Activated CD8-positive, alpha-beta memory T cell treated with anti-CD3 and anti-CD28 coated beads for 1 hour (primary cell): ENCODE measurements at places on chromosomes 4 and X.

- DNase-seq: no peak
These were observed 35.3 kb downstream of the RBPJ start for GRCh38 chr4:26356081-26356501.

- DNase-seq: no peak
These were observed 145.7 kb downstream of the AMMECR1 start for GRCh38 chrX:110172215-110172614.

DNA sequence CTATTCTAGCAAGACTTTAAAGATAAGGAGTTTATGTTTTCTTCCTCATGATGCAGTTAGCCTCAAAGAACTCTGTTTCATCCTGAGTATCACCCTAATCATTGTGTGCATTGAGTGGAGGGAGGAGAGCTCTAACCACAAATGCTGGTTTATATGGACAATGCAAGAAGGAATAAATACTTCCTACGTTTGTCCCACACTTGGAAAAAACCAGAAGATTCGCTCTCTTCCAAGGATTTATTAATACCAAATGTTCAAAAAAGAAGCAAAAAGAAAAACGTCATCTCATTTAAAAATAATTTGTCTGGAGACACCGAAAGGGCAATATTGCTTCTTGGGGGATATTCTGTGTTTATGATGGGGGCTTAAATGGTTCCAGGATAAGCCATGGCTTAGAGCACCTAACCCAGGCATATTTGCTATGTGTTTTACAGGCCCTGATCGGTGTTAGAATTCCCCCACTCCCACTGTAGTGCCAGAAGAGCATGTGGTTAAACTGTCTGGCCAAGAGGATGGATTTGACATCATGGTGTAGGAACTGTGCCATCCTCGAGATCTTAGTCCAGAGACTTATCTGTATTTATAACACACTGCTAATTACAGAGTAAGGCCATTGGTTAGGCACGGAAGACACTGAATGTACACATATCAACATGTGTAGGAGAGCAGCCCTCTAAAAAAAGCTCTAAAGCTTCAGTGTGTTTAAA, 227.2 kb downstream of the ANK2 start:
- DNase-seq: no peak

- no peak for DNase-seq
These were observed 333.5 kb downstream of the FAM47B start for GRCh38 chrX:35276115-35276514.

GRCh38 chrX:149298111-149298510, 207.0 kb downstream of the IDS start:
- DNase-seq: no peak

- DNase-seq: no peak
These were observed 37.2 kb downstream of the RTL9 start for GRCh38 chrX:110395877-110396276.

DNA sequence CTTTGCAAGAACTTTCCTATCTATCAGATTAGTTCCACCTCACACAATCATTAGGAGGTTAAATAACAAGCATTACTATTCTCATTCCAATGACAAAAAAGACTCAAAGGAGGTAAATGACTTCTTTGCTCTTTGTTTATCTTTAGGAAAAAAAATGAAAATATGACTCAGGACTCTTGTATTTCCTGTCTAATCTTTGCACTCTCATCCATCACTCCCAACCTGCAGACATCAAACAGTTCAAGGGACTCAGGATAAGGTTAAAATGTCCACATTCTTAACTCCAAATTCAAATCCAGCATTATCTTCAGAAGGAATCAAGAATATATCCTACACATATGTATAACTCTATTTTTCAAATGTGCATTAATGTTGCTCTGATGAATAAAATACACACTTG, 139.6 kb downstream of the UNC5C start:
- DNase-seq: no peak

- DNase-seq: no peak
These were observed 15.5 kb upstream of the HPGDS start for GRCh38 chr4:94358101-94358500.

GRCh38 chrX:11954176-11954575, 184.1 kb upstream of the FRMPD4 start:
- no peak for DNase-seq

DNA sequence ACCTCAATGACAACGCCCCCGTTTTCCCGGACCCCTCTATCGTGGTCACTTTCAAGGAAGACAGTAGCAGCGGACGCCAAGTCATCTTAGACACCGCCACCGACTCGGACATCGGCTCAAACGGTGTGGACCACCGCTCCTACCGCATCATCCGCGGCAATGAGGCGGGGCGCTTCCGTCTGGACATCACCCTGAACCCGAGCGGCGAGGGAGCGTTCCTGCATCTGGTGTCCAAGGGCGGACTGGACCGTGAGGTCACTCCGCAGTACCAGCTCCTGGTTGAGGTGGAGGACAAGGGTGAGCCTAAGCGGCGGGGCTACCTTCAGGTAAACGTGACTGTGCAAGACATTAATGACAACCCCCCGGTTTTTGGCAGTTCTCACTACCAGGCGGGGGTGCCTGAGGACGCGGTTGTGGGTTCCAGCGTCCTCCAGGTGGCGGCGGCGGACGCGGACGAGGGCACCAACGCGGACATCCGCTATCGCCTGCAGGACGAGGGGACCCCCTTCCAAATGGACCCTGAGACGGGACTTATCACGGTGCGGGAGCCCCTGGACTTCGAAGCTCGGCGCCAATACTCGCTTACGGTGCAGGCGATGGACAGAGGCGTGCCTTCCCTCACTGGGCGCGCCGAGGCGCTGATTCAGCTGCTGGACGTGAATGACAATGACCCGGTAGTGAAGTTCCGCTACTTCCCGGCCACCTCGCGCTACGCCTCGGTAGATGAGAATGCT, 2.2 kb downstream of the FAT4 start:
- no peak for DNase-seq

DNA sequence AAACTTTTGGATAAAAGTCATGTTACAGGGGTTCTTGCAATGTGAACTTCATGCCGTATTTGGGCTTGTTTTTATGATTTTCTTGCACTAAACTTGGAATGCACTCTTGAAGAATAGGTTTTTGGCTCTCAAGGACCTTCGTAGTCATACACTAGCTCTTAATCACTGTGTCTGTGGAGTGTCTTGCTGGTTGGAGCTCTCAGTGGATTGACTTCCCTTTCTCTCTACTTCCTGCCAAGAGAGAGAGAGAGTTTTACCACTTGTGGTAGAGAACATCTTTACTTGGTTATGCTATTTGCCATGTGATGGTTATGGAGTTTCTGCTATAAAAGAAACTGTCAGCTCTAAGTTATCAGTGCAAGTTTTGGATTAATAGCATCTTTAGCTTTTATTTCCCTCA, 112.4 kb downstream of the BMPR1B start:
- DNase-seq: no peak

GRCh38 chr4:185702147-185702663, 109.8 kb downstream of the SORBS2 start:
- DNase-seq: no peak

- no peak for DNase-seq
These were observed 146.2 kb downstream of the PRSS12 start for GRCh38 chr4:118206627-118207026.

- no peak for DNase-seq
These were observed 111.7 kb downstream of the AMER1 start for GRCh38 chrX:64093761-64094160.

GRCh38 chr4:73045879-73046278, 23.6 kb downstream of the COX18 start:
- no peak for DNase-seq

DNA sequence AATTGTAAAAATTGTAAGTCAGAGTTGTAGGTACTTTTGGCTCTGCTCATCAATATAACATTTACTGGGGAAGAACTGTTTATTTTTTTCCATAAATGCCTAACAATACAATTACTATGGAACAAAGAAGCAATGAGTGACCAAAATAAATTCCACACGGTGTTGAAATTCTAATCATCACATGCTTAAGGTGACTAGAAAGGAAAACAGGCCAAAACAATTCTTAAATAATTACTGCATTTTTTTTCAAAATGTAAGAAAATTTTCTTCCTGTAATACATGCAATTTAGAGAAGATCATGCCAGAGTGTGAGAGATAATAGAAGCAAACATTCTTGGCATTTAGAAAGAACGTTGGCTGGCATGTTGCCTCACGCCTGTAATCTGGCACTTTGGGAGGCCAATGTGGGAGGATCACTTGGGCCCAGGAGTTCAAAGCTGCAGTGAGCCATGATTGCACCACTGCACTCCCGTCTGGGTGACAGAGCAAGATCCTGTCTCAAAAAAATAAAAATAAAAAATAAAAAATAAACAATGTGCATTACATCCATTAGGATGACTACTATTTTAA, 22.5 kb downstream of the C4orf46 start:
- DNase-seq: no peak

DNA sequence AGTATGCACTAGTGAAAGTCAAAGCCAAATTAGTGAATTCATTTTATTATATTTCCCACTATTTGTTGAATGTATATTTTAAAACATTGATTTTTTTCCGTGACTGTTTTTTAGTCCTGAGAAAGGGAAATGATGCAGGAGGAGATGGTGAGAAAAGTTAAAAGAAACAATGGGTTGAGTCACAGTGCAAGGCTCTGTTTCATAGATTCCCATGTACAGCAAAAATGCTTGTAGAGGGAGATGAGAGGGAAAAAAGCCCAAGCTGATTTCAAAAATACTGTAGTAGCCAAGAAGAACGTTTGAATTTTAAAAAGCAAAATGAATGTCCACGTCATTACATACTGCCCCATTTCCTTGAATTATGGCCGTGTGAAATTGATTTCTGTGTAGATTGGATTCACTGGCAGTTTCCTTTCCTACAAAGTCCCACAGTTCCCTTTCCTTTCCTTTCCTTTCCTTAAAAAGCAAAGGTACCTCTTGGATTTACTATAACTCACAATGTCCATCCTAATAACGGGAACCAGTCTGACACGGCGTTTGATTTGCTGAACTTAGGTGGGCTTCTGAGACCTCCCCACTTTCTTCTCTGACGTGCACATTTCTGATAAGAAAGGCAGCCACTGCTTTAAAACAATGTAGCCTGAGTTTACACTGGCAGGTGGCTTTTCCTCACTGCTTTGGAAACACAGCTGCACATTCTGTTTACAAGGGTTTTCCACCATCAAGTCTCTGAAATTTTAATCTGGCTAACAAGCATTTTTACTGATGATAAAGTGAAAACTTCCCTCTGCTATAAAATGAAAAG, 63.7 kb downstream of the SPCS3 start:
- DNase-seq: no peak

DNA sequence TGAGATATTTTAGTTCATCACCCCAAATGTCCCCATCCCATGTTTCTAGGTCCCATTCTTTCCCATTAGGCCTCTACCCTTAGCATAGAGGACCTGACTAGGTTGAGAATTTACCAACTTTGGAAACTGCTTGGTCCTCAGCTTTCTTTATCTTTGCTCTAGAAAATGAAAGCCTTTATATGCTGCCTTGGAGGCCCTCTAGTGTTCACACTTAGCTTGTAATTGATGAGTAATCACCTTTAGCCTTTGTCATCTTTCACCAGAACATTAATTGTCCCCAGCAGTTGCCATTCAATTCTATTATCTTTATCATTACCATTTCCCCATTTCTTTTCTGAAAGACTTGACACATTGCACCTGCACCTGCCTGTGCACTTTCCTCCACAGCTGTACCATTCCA, 589.2 kb upstream of the NR3C2 start:
- no peak for DNase-seq

DNA sequence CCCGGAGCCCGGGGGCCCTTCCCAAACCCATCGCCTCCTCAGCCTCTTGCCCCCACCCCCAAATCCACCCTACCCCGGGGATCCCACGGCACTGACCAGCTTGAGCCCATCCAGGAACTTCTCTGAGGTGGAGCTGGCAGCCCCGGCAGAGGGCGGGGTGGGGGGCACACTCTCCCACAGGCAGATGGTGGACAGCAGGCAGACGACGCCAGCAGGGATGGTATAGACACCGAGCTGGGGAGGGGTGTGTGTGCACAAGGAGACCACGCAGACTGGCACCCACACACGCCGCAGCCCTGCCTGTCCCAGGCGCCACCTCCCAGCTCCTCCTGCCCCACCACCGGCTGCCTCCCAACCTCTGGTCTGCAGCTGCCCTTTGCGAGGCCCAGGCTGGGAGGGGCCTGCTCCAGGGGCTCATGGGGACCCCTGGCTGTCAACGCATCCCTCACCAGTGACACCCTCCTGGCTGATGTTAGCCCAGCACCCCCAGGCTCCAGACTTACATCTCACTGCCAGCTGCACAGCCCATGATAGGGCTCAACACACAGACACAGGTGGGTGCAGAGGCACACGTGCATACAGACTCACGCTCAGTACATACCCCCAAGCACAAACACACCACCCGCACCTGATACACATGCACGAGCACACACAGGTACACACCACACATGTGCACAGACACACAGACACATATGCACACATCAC, 4.2 kb downstream of the SLC49A3 start:
- no peak for DNase-seq

- no peak for DNase-seq
These were observed 579.7 kb downstream of the SPRY1 start for GRCh38 chr4:123976285-123976684.

- DNase-seq: no peak
These were observed 50.7 kb downstream of the MXRA5 start for GRCh38 chrX:3295731-3296130.

GRCh38 chrX:51496501-51497291, at the start of gene NUDT11:
NUDT11 (minus strand) TSS chrX:51496592; CDS start chrX:51496444, 148 bp downstream.
- peak; percentile 16 for DNase-seq

GRCh38 chr4:26837993-26838842, 22.4 kb upstream of the STIM2 start:
- DNase-seq: no peak

- DNase-seq: no peak
These were observed 17.8 kb upstream of the HUWE1 start for GRCh38 chrX:53704294-53704693.

- DNase-seq: no peak
These were observed at the start of gene NAA10 for GRCh38 chrX:153934762-153935325. NAA10 (minus strand) TSS chrX:153935037; CDS start chrX:153934904, 133 bp downstream.

- DNase-seq: no peak
These were observed 50.0 kb upstream of the AFAP1 start for GRCh38 chr4:7989654-7990053.

DNA sequence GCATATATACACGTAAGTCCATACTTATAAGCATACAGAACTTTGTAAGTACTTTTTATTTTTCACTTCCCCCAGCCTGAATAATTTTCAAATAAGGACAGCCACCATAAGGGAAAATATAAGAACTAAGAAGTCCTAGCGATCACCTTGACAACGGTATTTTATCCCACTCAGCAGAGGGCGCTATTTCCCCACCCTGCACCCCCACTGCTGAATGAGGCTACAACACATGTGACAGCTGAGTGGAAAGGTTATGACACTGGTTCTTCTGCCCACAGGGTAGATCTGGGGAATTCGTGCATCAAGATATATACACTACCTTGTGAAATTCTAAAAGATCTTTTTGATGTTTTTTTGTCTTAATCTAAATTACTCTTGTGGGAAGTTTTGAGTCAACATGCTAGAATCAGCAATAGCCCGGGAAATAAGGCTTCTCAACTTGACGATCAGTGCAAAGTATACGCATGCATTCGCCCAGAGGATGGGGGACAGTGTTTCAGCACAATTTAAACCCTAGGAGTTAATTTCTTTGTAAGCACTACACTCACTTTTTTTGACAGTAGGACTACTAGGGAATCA, 151.5 kb downstream of the CORIN start:
- peak; percentile 25 for DNase-seq

GRCh38 chr4:1991087-1991486, 17.7 kb downstream of the NELFA start:
- no peak for DNase-seq
